ENCODE measurements at places on chromosomes 3 and 15. TPM values are rescaled to one million over a fixed set of nuclear protein-coding genes. Genes with fewer than 3 reads are reported as not detected.

The PLA2G4E gene
- 2.1 TPM for total RNA-seq

The SYNPR gene
- not detected for total RNA-seq

The SLC28A2 gene
- not detected for total RNA-seq

The PRR20G gene
- not detected for total RNA-seq

The SNX1 gene
- 103 TPM for total RNA-seq

The CLDN16 gene
- total RNA-seq: 0.06 TPM

- DNase-seq: no peak
These were observed 1.2 kb downstream of the ROBO2 start for GRCh38 chr3:77040926-77041722.

Measured in upper lobe of left lung (tissue), 6 donors.